T follicular helper cell (primary cell): ENCODE measurements at places on chromosomes 13 and 19.

- DNase-seq, result no peak
Observed at GRCh38 chr19:33796164-33796875, at the start of gene KCTD15. TSS of gene KCTD15 (plus strand) at chr19:33796870. CDS start at chr19:33800455, 3,585 bp downstream.

- DNase-seq, result no peak
Observed at GRCh38 chr13:79679334-79679733, 198.4 kb downstream of the NDFIP2 start.

DNA sequence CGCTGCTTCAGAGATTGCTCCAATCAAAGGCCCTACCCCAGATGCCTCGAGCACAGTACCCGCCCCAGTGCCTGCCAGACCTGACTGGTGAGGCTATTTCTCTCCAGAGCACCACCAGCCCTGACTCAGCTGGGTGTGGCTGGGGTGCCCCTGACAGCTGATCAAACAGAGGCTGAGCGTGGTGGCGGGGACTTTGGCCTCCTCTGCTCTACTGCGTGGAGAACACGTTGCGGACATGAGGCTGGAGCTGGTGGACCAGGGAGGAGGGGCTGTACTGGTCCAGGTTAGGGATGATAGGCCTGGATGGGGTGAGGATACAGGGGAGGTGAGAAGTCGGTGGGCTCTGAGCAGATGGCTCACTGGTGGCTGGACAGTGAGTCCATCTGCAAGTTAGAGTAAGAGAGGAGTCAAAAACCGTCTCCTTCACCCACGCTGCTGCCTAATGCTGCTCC lies 3.5 kb upstream of the DOCK6 start:
- no peak for DNase-seq

DNA sequence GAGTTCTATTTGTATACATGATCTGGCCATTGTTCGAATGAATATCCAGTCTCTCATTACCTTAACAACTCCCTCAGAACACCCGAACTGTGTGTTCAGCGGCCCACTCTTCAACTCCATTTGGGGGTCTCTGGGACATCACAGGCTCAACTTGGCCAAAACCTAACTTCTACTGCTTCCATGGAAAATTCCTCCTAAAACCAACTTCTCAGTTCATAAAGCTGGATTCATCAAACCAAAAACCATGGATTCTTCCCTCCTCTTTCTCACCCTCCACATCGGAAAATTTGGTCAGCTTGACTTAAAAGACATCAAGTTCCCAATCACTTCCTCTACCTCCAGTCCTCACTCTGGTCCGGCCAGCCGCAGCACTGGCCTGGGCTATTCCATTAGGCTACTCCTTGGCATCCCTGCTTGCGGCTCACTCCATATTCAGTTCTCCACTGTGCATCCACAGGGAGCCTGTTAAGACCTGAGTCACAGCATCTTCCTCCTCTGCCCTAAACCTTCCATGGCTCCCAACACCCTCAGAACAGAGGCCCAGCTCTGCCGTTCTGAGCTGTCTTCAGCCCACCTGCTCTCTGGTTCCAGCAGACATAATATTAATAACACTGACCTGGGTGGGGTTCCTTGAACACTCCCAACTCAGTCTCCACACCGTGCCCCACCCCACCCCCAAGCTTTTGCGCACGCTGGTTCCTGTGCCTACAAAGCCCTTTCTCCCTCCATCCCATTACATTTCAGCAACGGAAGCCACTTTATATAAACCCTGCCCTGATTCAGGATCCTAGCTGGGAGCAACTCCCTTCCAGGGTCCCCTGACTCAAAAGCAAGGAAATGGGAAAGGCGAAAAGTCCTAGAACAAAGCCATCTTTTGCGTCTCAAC lies 1.1 kb downstream of the ZNF792 start:
- no peak for DNase-seq

GRCh38 chr13:108313382-108313781 lies 43.9 kb downstream of the TNFSF13B start:
- DNase-seq, result no peak

- no peak for DNase-seq
Observed at GRCh38 chr13:36986462-36987240, 12.5 kb downstream of the ALG5 start.

DNA sequence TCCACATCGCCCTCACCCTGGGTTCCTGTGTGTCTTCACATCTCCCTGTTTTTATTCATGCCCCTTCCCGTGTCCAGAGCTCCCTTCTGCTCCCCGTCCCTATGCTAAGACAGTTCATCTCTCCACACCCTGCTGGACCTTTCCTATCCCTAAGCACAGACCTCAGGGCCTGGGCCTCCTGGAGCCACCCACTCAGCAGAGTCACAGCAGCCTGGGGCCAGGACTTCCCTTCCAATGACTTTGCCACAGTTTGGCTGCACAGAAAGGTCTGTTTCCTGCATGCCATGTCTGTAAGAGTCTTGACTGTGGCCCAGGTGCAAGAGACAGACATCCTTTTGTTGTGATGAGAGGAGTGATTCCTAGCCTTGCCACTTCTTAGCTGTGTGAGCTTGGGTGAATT lies 470.7 kb downstream of the TSHZ3 start:
- DNase-seq, result no peak

DNA sequence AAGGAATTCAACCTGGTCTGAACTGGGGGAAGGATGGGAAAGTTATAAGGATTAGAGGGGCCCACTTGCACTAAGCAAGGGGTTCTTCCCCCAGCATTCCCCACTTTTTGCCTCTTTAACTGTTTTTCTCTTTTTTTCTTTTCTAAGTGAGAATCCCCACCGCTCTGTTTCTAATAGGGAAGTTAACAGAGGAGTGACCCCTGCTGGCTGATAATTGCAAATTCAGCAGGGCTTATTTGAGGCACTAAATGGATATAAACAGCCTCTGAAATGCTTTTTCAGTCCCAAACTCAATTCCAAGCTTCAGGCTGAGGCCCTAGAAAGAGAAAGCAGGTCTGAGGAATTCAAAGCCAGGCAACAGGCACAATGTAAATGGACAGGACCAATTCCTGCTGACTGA lies 38.2 kb upstream of the CEACAM21 start:
- no peak for DNase-seq

DNA sequence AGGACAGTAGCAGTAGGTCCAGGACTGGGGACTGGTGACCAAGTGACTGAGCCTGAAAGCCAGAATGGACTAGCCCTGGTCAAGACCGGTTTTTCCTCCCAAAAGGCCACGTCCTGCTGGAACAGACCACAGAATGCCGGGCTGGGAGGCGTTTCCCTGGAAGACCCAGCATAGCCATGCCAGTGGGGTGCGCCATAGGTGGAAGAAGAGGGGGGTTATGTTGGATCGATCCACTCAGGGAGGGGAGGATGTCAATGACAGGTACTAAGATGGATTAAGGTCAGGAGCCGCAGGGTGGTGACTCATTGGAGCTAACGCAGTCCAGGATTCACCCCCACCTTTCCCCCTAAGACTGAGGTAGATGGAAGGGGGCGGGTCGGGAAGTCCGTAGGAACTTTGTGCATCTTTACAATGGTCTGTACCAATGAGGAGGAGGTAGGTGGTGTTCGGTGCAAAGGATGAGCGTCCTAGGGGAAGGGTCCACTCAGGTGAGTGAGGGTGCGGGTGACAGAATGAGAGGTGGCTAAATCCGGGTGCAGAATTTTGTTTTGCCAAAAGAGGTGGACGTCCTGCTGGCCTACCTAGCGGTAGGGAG lies 21.0 kb downstream of the VASP start:
- no peak for DNase-seq

DNA sequence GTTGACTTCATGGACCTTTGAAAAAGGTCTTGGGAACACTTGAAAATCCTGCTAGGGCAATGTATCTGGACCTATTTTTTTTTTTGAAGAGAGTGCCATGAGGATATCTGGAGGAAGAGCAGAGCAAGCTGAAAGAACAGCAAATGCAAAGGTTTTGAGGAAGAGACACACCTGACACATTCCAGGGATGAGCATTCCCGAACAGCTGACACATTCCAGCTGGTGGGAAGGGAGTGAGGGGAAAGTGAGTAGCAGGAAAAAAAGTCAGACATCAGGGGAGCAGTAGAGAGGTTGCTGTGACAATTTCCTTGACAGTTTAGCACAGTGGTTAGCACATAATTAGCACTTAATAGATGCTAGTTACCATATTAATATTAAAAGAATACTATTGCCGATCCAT lies 14.7 kb downstream of the DGKH start:
- DNase-seq, result no peak

DNA sequence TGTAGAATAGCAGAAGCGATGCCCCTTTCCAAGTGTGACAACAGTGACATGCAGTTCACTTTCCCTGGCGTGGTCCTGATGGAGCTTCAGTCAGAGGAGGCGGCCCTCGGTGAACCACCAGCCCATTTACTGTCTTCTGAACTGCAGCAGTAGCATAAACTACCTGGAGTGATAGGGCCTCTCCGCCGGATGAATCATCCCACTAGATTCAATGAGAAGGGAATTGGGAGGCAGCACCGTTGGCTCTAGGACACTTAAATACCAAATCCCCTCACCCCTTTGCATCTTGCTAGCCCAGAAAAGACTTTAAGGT lies 112.8 kb upstream of the GPR12 start:
- DNase-seq, result no peak

GRCh38 chr19:34838753-34839431 lies 65.9 kb upstream of the ZNF599 start:
- peak; percentile 6 for DNase-seq

DNA sequence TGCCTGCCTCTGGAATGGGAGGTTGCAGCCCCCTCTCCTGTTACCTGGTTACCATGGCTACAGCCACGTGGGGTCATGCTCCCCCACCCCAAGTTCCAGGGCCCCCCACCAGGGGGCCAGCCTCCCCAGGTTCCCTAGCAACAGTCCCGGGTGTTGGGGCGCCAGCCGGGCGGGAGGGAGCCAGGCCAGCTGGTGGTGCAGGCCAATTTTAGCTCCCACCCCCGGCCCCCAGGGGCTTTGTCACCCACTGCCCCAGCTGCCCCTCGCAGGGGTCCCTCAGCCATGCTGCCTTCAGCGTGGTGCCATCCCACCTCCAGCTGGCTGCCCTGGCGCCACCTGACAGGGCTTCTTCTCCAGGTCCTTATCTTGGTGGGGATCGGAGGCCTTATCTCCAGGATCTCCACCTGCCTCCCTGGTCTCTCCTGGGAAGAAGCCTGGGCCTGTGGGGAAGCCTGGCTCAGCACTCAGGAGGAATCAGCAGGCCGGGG lies 3.0 kb downstream of the MARK4 start:
- DNase-seq, result no peak

DNA sequence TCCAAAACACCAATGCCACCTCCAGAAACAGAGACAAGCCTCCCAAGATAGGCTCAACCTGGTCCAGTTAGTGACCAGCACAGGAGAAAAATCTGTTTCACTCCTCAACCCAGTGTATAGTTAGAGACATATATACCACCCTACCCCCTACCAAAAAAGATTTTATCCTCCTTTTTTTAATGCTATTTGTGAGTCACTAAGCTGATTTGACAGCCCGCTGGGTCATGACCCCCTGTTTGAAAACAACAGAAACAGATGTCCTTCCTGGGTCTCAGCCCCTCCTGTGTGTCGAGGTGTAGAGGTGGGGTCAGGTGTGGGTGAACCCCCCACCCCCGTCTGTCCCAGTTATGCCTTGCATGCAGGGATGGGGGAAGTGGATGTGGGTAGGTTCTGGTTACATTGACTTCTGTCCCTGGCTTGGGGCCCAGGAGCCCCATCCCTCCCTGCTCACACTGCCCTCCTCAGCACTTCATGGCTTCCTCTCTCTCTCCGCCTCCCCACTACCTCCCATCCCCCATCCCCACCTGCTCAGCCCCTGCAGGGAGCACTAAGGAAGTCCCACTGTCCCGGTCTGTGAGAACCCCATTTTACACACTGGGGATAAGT lies 14.0 kb upstream of the TOMM40 start:
- DNase-seq, result no peak

- no peak for DNase-seq
Observed at GRCh38 chr13:94515374-94515773, 35.9 kb upstream of the DCT start.

DNA sequence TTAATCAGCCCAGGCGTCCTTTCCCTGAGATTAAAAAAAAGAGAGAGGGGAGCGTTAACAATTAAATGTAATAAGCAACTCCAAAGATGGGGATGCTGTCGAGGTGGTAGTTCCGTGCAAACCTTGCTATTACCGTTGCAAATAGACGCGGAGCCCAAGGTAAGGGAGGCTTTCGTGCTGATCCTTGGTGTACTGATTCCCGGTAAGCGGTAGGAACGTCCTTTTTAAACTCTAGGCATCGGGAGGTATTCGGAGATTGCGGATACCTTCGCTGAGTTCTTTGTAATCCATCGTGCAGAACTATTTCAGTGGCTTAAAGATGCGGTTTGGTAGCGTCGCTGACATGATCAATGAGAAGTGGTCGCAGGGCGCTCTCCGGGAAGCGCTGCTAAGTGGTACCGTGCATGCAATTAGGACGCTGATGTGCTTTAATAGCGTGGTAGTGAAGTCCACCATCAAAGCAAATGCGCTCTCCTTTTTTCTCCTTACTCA lies 3.1 kb downstream of the SLITRK5 start:
- no peak for DNase-seq

DNA sequence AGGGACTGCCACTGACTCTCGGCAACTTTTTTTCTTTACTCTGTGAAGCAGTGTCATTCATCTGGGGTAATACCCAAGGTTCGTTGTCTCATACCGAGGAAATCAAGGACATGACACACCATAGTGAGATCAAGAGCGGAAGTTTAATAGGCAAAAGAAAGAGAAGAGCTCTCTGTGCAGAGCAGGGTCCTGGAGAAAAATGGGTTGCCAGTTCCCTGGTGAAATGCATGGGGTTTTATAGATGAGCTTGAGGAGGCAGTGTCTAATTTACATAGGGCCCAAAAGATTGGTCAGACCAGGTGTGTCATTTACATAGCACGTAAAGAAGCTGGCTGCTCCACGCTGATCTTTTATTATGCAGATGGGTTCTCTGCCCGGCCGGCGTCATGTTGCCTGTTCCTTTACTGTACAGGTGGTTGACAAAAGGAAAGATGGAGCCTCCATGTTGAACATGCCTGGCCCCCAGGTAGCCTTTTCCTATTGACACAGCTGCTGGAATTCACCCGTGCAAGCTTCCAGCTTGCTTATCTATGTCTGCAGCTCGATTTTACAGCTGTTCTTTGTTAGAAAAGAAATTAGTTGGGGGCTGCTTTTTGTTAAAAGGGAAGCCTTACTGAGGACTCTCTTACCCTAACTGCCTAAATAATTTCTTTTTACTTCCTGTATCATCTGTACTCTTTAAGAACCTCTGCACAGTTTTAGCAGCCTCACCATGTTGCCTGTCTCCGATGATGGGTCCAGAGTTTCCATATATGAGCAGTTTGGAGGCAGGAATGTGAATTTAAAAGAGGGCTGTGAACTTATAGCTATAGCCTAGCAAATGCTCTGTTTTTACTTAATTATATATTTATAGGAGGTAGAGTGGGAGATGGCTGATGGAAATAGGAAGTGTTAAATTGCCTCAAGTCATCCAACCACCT lies 98.0 kb upstream of the DIAPH3 start:
- no peak for DNase-seq
